Stimulated activated CD8-positive, alpha-beta memory T cell treated with anti-CD3 and anti-CD28 coated beads, Interleukin-4, amount 100 ng/mL, for 1 hour (primary cell): ENCODE measurements at places on chromosomes 13 and 19.

- no peak for DNase-seq
Measured at GRCh38 chr19:44692379-44692721, 6.6 kb upstream of the CEACAM16 start.

DNA sequence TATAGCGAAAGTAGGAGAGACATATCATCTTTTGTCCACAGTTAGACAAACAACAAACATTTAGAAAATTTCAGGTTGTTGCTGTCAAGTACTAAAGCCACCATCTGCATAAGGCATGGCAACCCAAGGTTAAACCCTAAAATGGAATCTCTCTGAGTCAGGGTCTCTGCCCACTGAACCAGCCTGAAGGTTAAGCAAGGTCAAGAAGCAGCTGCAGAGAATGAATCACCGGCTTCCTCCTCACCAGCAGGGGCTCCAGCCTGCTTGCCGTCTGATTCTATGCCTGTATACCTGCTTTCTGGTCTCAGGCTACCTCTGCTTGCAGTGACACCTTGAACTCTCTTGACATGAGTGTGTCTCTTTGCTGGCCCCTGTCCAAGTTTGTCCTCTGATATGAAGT is 726.2 kb upstream of the SGCG start:
- DNase-seq = no peak

GRCh38 chr19:15112385-15112784 is 5.2 kb downstream of the SYDE1 start:
- DNase-seq = no peak

GRCh38 chr19:13748169-13748828 is 16.0 kb upstream of the MRI1 start:
- DNase-seq = no peak

DNA sequence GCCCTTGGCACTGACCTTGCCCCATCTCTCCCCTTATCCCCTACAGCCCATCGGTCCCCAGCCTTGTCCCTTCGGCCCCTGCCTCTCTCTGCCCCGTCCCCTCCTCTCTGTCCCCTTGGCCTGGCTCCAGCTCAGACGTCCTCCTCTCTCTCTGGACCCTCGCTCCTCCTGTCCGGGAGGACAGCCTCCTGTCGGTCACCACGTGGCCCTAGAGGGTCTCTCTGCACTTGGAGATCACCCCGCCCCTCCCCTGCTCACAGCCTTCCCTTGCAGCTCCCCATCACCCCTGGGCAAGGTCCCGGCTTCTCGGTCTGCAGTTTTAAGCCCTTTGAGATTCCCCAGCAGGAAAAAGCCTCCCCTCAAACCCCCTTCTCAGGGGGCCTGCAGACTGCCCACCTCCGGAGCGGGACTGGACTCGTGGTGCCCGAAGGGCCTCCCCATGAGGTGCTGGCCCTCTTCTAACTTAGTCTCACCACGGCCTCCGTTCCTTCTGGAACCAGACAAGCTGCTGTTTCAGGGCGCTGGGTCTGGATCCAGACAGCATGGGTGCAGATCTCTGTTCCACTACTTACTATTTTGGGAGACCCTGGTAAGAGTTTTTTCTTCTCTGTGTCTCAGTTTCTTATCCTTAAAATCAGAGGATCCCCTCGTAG is 3.3 kb upstream of the KLK15 start:
- DNase-seq = no peak

- no peak for DNase-seq
Measured at GRCh38 chr19:12543855-12544254, 7.4 kb downstream of the ZNF564 start.

- DNase-seq = no peak
Measured at GRCh38 chr13:70255406-70255991, 147.2 kb upstream of the KLHL1 start.

DNA sequence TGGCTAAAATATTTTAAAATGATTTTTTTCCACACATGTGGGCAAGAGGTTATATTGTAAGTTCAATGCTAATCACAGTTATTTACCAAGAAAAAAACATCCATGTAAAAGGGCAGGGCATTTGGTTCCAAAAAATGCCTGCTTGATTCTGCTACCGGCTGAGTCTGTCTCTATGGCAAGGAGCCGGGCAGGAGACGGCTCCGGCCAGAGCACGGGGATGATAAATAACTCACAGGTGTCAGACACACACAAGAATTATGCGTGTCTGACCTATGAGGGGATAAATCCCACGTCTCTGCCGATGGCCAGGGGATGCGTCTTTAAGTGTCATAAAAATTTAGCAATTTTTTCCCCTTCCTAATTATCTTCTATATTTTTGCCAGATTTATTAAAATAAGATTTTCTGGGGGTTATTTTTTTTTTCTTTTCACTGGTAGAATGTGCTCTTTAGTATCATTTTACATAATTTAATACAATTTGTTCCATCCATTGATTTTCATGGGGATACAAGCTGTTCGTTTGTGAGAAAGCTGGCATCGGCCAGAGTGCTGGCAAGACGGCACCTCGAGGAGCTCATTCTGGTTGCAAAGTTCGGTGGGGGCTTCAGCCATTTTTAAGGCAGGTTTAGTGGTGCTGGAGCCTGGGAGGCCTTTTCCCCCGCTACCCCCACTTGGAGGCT is 253.9 kb downstream of the ZNF536 start:
- DNase-seq = no peak

- DNase-seq = no peak
Measured at GRCh38 chr19:547836-548720, 4.2 kb downstream of the GZMM start.

DNA sequence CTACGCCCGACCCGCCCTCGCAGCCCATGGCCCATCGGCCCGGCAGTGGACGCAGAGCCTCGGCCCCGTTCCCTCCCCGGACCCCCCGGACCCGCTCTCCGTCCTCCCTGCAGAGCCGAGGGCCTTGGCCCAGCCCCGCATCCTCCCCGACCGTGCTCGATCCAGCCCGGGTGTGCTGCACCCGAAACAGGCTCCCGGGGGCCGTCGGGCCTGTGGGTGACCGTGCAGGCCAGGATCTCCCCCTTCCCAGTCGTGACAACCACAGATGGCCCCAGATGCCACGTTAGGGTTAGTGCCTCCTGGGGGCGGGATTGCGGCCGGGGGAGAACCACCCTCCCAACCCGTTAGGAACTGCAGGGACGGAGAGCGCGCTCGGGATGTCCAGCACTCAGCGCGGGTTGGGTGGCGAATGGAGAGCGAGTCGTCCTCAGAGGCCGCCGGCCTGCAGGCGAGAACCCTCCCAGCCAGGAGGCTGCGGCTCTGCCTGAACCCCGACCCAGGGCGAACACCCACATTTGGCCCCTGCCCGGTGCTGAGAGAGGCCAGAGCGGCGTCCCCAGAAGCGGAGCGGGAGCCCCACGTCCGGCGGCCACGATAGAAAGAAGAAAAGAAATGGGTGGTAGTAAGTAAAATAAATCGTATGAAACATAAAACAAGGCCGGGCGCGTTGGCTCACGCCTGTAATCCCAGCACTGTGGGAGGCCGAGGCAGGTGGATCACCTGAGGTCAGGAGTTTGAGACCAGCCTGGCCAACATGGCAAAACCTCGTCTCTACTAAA is 6.7 kb upstream of the MADCAM1 start:
- no peak for DNase-seq

DNA sequence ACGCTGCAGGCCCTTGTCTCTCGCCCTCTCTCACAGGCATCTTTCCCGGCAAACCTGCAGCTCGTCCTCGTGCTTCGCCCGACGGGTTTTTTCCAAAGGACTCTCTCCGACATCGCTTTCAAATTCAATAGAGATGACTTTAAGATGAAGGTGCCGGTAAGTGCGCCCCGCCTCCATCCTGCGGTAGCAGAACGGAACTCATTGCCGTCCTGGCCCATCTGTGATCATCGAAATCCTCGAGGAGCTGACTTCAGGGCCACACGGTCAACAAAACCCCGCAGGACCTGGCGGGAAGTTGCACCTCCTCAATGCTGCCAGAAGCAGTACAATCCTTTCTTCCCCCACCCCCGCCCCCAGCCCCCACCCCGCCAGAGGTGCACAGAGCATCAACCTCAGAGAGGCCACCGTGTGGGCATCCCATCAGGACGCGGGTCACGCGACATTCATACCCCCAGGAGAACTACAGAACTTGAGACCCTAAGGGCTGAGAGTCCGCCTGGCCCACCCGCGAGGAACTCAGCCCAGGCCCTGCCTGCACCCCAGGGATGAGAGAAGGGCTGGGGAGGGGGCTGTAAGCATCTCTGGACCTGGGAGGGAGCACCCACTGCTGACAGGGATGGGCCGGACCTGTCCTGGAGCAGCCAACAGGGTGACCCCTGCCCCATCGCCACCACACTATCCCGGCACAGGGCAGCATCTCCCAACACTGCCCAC is 44.9 kb upstream of the F7 start:
- DNase-seq = no peak

DNA sequence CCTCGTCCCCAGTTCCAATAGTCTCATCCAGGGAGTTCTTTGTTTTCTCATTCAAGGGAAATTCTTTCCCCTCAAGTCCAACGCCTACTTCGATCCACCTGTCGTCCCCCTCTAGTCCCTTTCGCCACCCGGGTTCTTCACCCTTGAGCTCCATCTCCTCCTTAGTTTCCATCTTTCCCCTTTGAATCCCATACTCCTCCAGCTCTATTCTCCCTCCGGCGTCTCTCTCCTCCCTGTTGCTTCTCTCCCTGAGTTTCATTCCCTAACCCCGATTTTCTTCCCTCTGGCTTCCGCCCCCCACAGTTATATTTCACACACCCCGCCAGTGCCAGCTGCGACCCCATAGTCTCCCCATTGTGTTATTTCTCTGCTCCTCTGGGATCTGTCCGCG is 628 bp upstream of the SLC17A7 start:
- no peak for DNase-seq

GRCh38 chr13:97660594-97661260 is 226.8 kb downstream of the RAP2A start:
- DNase-seq = no peak

DNA sequence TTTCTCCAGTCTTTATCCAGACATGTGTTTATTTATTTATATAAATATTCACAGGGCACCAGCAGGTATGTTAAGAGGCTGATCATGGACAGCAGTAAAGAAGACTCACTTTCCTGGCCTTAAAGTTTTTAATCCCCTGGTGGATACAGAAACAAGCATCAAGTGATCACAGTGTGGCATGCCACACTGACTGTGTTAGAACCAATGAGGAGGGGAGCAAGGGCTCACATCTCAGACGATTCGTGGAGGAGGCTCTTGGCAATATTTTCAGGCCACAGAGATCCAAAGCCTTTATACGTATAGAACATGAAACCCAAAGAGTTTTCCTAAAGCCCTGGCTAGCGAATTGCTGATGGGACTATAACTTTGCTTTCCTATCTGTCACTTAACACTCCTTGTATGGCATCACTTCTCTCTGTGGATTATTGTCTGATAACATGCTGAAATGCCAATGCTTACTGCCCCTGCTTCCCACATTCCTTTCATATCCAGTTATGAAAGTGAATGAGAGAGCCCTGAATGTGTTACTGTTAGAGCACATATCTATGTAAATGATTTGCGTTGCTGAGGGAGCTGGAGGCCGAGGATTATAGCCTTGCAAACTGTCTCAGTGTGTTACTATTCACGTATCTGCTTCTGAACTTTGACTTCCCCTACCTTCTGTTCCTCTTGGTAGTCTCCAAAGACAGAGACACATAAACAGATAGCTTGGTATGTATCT is 37.6 kb downstream of the POLR1D start:
- DNase-seq = no peak

DNA sequence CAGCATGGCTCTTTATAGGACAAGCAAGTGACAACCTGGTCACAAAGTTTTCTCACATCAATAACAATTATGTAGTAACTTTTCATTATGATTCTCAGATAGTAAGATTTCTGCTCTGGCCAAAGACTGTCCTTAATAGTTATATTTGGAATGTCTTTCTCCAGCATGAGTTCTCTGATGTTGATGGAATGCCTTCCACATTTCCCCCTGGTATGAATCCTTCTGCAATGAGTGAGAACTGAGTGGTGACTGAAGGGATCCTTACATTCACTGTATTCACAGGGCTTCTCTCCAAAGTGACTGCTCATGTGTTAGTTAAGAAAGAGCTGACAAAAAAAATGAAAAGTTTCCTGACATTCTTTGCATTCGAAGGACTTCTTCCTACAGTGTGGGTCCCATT is 13.2 kb downstream of the ZNF550 start:
- DNase-seq = no peak

DNA sequence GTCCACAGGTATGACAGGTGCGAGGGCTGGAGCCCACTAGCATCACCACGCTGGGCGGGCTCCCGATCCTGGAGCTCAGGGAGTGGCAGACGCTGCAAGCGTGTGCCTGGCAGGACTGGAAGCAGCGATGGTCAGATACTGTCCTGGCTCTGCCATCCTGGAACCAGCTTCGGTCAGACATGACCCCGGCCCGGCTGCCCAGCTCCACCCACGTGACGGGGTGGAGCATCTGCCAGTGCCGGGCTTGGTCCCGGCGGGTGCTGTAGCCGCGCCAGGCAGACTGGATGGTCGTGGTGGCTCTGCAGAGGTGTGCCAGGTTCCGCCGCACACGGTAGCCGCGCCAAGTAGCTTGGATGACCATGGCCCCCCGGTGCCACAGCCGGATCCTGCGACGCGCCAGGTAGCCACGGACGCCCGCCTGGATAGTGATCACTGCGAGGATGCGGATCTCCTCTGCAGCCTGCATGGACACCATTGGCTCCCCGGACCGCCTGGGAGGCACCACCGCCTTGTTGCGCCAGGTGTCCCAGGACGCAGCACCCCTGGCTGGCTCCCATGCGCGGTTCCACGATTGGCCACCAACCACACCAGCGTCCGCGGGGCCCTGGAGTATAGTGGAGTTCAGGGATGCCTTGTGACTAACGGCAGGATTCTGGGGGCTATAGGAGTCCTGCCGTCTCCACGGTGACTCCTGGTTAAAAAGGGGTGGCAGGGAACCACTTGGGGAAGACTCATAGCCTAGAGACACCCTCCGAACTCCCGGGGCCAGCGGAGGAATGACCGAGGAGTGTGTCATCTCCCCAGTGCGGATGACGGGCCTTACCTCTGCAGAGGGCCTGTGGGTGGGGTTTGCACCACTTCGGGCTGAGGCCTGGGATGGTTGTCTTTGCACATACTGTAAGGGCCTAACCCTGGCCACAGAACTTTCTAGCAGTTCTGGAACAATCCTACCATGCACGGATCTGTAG is 16.5 kb downstream of the IQCN start:
- no peak for DNase-seq
